ENCODE measurements at places on chromosomes 12 and 14. TPM values are rescaled to one million over a fixed set of nuclear protein-coding genes. Genes with fewer than 3 reads are reported as not detected.

DNA sequence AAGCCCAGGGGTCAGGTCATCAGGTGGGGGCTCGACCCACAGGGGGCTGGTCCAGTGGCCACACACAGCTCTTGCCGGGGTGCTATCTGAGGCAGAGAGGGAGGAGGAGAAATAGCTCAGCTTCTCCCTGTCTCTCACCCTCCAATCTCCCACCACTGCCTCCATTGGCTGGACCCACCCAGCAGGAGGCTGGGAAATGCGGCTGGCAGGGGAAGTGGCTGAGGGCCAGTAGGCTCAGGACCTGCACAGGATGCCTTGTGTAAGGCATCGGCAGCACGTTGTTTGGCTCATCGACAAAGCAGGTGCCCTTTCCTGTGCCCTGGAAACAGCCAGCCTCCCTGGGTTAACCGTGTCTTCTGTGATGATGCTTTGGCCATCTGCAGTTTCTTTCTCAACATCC lies 58.8 kb upstream of the SLC24A4 start:
- H3K27me3 ChIP-seq, result no peaks in the 10 kb centered on the region
- H3K36me3 ChIP-seq, result no peaks in the 10 kb centered on the region
- H3K4me3 ChIP-seq, result no peak overlapping the region
- DNase-seq, result no peak

The PLEK2 gene
- 20.0 TPM for polyA plus RNA-seq

The PRH2 gene
- polyA plus RNA-seq, result 0.45 TPM

- DNase-seq, result no peak
- peaks cover 45% of the 10 kb centered on the region for H3K4me1 ChIP-seq
- H3K4me3 ChIP-seq, result no peak overlapping the region
- no peaks in the 10 kb centered on the region for H3K36me3 ChIP-seq
- H3K27me3 ChIP-seq, result no peaks in the 10 kb centered on the region
- H3K27ac ChIP-seq, result no peak overlapping the region
Observed at GRCh38 chr12:104505095-104505818, 48.5 kb downstream of the CHST11 start.

DNA sequence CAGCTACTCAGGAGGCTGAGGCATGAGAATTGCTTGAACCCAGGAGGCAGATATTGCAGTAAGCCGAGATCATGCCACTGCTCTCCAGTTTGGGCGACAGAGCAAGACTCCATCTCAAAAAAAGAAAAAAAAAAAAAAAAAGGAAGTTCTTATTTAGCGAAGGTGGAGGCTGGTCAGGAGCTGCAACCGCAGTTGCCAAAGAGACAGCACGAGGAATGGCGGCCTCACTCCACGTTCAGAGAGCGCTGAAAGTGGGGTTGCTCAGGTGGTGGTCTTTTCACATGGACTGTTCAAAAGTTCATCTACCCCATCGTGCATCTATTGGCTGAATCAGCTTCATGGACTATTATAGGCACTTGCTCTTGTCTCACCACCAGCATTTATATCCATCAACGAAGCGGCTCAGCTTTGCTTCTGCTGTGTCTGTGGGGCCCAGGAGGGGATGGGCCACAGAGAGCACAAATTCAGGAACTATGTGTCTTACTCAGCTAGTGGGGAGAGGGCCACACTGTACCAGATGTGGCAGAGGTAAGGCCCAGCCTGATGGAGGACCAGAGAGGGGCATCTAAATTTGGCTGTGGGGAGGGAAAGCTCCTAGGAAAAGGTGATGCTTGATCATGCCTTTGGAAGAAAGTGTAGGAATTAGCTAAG lies 27.3 kb downstream of the SLC25A47 start:
- H3K36me3 ChIP-seq, result peaks cover 97% of the 10 kb centered on the region
- H3K4me1 ChIP-seq, result no peaks in the 10 kb centered on the region
- no peak for DNase-seq

DNA sequence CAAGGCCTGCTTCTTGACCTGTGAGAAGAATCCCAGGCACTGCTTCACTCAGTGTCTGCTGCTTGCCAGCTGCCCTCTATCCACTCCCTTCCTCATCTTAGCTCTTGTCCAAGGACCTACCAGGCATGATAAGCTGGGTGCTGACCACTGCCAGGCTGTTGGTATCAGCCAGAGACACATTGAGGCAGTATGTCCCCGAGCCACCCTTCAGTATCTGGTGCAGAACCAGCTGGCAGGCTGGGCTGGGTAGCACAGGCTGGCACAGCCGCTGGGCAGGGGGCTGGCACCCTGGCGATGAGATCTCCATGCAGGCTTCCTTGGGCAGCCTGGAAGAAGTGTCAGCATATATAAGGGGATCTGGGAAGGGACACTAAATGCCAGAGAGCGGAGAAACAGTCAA lies 10.5 kb downstream of the PMEL start:
- H3K4me3 ChIP-seq, result no peak overlapping the region
- DNase-seq, result no peak
- no peak overlapping the region for H3K27ac ChIP-seq
- peaks cover 12% of the 10 kb centered on the region for H3K4me1 ChIP-seq

The DPPA3 gene
- not detected for polyA plus RNA-seq

GRCh38 chr12:39771456-39771855 lies 151.9 kb upstream of the ABCD2 start:
- H3K27me3 ChIP-seq, result no peaks in the 10 kb centered on the region
- no peaks in the 10 kb centered on the region for H3K4me1 ChIP-seq
- no peak for DNase-seq
- H3K36me3 ChIP-seq, result no peaks in the 10 kb centered on the region
- H3K27ac ChIP-seq, result no peak overlapping the region

The RPGRIP1 gene
- polyA plus RNA-seq, result 0.19 TPM

Measured in stomach (tissue), 19 donors.